AG09319 (cell line): ENCODE measurements at places on chromosomes 1 and 21.
A peak's percentile ranks its signal among the peaks of the same experiment; 100 is the strongest.

- DNase-seq = no peak
These were observed 878 bp downstream of the MINDY1 start for GRCh38 chr1:151005729-151006319.

DNA sequence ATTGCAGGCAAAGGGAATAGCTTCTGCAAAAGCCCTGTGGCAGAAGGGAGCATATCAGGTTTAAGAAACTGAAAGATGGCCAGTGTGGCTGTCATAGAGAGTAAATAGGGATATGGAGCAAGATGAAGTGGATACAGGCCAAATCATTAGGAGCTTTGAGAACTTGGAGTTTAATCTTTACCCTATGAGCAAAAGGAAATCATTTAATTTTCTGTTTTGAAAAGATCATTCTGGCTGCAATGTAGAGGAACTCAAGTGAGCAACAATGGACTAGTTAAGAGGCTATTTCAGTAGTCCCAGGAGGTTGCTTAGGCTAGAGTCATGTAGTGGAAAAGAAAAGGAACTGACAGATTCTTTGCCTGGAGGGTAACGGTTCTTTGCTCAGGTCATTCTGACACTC, 47.2 kb downstream of the RAP1A start:
- DNase-seq = no peak

DNA sequence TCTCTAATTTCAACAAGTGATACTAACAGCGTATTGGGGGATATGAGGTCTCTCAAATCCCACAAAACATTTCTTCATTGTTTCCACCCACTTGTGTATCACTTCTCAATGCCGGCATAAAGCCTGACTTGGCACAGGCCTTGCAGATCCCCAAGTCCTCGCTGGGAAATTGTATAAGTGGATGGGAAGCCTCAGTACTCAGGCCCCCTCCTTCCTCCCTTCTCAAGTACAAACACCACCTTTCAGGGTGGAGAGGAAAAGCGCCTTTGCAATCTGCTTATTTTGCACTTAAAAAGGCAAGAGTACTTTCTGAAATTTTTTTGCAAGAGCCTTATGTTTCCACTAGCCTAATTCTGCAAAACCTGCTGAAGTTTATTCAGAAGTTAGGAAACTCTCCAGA, 25.8 kb upstream of the KLHDC8A start:
- DNase-seq = no peak

- no peak for DNase-seq
These were observed 281.6 kb upstream of the RGS18 start for GRCh38 chr1:191876631-191877030.

GRCh38 chr1:173149887-173150286, 57.2 kb downstream of the TNFSF4 start:
- DNase-seq = peak; percentile 25

DNA sequence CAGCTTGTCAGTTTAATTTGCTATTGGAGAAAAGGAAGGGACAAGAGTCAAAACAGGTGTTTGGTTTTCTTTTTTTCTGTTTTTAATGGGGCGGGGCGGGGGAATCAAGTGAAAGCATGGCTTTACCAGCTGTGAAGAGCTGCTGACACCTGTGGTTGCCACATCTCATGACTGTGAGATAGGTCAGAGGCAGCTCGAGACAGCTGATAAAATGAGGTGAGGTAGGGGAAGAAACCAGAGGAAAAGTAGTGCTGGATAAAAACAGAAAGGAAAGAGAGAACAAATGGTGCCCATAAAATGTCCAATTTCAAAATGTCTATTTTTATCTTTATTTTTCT, 272.3 kb downstream of the NEGR1 start:
- DNase-seq = no peak

DNA sequence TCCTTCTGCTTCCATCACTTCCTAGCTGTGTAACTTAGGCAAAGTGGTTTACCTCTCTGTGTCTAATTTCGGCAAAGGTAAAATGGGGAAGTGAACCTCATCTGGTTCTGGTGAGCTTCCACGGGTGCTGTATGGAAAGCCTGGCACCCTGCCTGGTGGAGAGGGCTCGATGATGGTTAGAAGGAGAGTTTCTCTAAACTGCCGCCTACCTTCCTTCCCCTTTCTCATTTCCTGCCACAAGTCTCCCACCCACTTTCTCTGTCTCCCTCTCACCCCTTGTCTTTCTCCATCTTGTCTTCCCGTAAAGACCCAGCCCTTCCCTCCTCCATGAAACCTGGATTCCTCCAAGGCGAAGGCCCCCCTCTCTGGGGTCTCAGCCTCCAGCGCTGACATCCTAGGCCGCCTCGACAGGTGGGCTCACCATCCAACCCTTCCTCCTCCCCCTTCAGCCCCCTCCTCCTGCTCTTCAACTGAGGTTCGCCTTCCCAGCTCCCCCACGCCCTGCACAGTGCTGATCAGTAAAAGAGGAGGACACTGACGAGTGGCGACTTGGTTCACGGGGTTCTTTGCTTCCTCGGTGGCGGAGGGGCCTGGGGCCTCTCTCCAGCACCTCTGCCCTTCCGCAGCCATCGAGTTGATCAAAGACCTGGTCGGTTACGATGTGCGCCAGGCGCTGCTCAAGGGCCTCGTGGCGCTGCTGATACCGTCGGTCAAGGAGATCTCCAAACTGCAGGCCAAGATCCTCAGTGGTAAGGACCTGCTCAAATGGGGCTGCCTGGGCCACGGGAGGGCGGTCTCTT, 7.3 kb downstream of the RNU5D-1 start:
- DNase-seq = no peak

DNA sequence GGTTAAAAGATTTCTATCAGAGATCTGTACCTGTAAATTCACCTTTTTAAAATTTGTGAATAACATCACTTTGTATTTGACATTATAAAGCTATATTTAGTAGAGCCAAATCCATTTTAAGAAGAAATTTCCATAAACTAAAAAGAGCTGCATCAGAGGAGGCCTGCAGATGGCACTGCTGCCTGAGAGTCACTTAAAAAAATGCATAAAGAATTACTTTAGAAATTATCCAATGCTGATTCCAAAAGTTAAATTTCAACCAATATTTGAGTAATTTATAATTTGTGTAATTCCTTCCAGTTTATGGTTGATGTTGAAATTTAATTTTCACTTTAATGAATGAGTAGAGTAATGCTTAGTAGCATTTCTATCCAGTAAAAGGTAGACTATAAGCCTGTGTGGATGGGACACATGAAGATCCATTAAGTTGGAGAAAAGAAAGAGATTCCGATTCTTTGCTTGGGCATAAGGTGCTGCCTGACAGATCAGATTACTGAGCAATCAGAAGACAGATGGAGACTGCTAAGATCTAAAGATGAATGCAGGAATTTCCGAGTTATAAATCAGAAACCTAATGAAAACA, 20.7 kb upstream of the RPE65 start:
- peak; percentile 3 for DNase-seq

- no peak for DNase-seq
These were observed 267.0 kb downstream of the DNM3 start for GRCh38 chr1:172108161-172108893.

DNA sequence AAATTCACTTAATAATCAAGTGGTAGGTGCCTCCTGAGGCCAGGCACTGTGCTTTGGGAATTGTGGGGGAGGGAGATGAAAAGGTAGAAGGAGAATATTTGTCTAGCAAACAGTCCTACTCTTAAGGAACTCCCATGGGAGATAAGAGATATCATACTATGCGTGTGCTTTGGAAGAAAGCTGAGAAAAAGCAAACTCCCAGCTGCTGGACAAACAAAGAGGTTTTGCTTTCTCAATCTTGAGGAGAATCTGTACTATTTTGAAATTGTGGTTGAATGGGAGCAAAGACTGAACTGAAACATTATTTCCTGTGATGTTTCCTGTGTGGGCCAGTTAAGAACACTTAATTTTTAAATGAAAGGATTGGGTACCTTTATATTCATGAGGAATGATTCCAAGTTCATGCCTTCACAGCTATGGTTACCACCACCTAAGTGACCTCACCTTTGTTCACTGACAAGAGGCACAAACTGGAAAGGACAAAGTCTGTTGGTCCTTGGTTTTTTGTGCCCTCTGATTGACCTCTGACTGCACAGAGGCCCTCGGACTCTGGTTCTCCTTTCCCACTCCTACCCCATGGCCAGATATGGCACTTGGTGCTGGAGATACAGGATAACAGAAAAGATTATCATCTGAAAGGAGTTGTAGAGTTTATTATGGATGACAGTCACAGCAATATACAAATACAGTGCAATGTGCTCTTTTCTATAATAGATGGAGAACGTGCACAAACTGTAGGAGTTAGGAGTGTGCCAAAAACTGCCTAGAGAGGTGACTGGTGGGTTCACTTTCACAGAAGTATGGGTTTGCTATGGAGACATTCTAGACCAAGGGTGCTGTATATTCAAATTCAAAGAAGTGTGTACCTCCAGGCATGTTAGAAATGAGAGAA, 1.6 kb downstream of the CD53 start:
- no peak for DNase-seq

DNA sequence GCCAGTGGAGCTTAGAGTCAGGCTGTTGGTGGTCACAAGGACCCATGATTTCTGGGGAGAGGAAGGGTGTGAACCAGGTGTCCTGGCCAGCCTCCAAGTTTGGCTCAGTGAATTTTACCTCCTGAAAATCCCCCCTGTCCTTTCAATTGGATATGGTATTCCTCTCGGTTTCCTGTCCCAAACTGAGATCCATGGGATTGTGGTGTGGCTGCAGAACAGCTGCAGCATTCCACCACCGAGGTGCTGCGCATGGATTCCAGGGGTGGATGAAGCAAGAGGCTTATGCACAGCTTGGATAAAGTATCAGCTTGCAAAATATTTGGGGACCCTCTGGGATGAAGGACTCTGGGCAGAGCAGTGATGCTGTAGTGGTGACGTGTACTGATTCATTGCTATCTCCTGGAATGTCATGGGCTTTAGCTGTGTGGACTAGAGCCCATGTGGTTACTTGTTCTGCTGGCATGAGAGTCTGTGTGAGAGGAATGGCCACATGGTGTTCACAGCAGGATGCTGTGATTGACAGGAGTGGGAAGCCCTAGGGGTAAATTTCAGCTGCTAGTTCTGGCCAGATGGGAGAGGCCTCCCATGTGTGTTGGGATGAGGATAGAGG, 148.7 kb upstream of the SPAG17 start:
- DNase-seq = no peak

DNA sequence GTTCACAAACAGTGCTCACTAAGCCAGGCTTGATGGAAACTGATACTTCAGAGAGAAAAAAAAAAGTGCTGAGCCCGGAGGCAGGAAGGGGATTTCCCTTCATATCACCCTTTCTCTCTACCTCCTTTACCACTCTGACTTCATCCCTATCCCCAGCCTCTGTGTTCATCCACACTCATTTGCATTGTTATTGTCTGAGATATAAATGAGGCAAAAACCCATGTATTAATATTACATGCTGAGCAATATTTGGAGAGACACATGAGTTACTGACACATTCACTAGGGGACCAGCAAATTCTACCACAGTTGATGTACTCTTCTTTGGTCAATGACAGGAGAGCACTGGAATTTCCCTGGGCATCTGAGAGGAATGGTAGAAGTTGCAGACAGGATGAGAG, 175.8 kb downstream of the TNFSF18 start:
- no peak for DNase-seq

DNA sequence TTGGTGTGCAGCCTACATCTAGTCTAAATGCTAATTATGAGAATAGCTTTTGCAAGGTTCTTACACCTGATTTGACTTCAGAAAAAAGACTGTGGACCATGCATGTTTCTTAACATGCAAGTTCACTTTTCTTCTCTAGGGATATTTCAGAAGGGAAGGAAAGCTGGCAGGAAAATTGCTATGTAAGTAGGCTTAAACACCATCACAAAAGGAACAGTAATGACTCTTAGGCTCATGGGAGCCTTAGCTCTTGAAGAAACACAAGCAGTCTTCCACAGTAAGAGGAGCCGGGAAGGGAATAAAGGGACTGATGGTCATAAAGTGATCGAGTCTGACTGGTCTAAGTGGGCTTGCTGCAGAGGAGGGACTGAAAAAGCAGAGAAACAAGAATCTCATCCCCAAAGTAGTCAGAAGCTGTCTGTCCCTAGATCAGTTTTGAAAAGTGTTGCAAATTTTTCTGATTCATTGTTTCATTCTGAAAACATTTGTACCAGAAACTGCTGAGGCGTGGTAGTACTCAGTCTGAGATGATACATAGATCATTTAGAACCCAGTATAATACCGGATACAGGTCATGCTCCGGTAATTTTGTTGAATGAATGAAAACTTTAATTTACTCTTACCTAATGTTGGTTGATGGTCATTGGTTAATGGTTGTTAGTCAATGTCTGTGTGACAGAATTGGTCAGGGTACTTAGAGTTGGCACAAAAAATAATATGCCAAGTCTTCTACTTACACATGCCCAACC, 40.9 kb downstream of the SMYD2 start:
- DNase-seq = no peak

- no peak for DNase-seq
These were observed 29.4 kb upstream of the GCLM start for GRCh38 chr1:93938461-93939145.

DNA sequence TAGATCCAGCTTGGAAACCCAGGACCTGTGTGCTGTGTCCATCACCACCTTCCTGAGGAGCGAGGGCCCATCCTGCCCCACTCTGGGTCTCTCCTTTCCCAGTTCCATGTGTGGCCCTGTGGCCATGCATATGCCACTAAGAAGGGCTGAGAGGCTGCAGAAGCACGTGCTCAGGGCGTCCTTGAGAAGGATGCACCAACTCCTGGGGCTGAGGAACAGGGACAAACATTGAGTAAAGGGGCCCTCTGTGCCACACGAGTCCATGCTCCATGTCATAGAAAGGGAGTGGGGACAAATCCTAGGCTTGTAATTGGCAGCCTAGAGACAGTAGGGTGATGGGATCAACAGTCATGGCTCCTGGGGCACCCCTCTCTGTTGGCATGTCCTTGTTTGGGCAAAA, 8.4 kb downstream of the ETV3L start:
- no peak for DNase-seq

DNA sequence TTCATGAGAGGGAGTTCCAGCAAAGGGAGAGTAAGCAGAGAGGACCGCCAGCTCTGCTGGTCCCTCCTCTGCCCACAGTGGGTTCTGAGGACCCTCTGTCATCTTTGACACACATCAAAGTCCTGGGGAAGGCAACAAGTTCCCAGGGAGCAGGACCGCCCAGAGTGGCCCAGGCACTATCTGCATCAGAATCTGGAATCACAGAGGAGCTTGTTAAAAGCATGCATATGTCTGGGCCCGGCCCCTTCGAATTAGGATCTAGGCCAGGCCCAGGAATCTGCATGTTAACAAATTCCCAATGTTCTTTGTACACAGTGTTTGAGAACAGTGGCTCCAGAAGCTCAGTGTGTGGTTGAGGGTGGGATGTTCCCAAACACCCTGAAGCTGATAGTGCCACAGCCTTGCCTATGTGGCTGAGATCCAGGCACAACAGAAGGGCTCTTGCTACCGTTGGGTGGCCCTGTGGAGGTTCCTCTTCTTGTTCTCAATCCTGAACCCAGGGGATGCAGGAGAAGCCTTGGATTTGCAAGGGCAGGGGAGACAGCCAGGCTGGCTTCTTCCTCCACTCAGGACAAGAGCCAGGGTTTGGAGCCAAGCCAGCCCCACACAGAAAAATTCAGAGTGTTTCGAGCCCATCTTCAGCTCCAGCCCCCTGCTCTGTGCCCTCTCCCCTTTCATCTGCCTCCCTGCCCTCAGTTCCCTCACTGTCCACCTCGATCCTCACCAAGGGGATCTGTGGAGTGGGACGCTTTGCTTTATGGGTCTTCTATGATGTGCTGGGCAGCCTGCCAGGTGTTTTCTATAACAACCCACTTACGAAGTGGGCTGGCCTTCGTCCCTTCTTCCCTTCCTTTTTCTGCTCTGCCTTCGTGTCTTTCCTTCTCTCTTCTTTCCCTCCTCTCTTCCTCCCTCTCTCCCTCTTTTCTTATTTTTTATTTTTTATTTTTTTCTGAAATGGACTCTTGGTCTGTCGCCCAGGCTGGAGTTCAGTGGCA, 129.0 kb upstream of the TMPRSS2 start:
- no peak for DNase-seq
